ENCODE measurements at places on chromosomes 3 and 15.

- no peak for DNase-seq
These were observed 60.7 kb downstream of the FRMD4B start for GRCh38 chr3:69325151-69325550.

GRCh38 chr3:105580296-105580965 lies 213.7 kb downstream of the ALCAM start:
- DNase-seq, result no peak

DNA sequence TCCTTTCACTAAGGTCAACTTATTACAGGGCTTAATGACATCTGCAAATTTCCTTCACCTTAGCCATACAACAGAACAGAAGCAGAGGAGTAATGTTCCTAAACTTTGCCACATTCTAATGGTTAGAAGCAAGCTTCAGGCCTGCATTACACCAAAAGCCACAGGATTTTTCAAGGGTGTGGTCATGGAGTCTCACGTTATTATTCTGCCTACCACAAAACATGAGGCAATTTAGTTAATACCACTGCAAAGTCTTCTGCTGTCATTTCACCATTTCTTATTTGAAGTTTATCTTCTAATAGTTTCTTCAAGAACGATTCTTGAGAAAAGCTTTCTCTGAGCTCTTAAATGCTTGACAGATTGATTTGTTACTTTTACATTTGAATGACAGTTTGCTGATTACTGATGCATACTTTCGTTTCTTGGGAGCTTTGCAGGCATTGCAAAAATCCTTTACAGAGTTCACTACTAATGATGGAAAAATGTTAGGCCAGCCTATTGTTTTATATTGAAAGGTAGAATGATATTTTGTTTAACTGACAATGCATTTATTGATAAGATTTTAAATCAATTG lies 1257.1 kb downstream of the NSUN3 start:
- no peak for DNase-seq

DNA sequence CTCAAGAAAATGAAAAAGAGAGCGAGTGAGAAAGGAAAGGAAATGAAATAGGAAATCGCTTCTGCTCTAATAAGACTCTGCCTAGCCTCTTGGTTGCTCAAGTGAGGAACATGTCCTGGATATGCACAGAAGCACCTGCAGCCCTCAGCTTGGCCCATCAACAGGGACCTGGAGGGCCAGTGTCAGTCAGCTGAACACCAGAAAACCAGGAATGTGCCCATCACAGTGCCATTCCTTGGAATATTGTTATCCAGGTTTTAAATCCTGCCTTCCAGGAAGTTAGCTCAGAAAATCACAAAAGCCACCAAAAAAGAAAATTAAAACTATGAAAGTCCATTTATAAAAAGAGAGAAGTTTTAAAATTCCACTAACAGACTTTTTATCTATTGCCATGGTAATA lies 173.4 kb upstream of the TPM1 start:
- no peak for DNase-seq

DNA sequence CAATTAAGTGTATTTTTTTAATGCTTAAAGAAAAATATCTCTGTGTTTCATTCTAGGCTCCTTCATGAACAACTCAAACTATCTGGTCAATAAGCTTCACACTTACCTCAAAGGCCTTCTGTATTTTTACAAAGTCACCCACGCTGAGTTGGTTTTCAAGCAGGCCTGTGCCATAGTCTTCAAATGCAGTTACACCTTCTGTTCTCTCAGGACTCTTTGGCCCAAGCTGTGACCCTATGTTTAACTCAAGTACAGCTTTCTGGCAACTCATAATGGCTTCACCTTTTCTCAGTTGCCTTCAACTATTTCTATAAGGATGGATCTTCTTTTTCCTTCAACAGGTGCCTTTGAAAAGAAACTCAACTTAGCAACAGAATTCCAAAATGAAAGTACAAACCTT lies 587 bp downstream of the WDR49 start:
- DNase-seq, result no peak

DNA sequence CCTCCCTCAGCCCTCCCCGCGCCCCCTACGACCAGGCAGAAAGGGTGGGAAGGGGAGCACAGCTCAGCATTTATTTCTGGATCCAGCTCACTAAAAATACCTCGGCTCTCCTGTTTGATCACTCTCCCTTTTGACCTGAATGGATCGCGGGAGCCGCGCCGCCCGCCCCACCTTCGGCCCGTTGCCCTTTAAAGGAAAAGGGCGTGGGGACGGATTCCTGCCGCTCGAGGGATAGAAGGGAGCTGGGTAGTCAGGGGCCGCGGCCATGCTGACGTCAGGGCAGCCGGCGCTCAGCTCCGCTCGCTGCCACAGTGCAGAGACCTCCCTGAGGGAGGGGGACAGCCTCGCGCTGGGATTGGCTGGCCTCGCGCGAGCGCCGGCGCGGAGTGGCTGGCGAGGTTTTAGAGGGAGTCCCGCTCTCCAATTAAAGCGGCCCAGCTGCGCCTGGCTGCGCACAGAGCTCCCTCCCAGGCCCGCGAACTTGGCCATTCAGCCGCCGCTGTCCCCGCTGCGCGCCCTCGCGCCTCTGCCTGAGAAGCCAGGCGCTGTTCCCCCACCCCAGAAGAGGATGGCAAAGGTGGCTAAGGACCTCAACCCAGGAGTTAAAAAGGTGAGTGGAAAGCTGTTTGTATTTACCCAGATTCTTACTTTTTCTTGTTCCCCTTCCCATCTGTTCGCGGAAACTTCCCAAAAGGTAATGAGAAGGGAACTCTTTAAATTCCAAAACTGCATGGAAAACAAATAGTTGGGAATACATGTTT lies at the start of gene LMCD1:
Gene LMCD1 (plus strand): TSS at position 453 of the 761 bp plus-strand sequence. CDS start 116 bp downstream, at position 569.
- DNase-seq, result peak; percentile 64

DNA sequence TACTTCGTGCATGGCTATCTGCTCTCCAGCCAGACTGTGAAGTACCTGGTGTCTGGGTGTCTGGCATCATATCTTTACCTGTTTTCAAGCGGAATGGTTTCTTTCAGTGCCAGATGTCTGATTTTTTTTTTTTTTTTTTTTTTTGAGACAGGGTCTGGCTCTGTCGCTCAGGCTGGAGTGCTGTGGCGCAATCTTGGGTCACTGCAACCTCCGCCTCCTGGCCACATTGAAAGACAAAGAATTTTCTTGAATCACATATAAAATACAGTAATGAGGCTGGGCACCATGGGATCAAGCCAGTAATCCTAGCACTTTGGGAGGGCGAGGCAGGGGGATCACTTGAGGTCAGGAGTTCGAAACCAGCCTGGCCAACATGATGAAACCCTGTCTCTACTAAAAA lies 2.8 kb upstream of the MESP1 start:
- no peak for DNase-seq

DNA sequence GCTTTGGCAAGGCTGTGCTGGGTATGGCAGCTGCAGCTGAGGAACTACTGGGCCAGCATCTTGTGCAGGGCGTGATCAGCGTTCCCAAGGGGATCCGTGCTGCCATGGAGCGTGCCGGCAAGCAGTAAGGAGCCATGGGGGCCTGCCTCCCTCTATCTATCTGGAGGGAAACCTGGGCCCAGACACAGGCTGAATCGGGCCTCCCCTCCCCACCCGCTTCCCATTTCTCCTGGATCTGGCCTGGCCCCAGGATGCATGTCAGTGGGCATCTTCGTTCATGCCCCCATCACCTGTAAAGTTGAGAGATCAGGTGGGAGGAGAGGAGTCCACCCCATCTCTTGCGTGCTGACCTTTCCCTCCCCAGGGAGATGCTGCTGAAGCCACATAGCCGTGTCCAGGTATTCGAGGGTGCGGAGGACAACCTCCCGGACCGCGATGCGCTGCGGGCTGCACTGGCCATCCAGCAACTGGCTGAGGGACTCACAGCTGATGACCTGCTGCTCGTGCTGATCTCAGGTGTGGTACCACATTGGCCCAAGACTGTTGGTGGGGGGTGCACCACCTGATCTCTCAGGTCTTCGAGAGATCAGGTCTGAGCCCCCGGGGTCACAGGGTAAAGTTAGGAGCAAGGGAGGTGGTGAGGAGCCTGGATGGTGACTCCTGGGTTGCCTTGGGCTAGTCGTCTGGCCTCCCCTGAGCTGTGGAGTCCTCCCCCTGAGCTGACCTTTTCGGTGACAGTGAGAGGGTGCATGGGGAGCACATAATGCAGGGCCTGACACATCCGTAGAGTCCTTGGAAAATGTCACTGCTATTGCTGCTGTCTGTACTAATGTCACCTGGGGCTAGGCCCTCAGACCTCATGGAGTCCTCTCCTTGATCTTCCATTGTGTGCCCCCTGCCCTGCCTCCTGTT lies 3.2 kb downstream of the GLYCTK start:
- no peak for DNase-seq

DNA sequence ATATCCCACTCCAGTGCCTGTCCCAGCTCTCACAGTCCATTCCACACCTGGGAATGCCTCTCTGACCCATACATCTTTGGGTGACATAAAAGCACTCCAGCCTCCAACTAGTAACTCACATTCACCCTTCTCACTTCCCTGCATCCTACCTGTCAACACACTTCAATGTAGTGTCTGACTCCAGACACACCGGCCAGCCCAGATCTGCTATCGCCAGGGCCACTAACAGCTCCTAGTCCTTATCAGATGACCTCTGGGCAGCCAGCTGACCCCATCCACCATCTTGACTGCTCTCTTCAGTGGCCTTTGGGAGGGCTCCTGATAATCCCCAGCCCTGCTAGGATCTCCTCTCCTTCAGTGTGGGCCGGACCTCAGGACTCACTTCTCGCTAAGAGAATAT lies 2.9 kb upstream of the MCM2 start:
- DNase-seq, result no peak

- DNase-seq, result peak; percentile 6
These were observed 424.9 kb upstream of the ZNF385D start for GRCh38 chr3:22175947-22176346.

- no peak for DNase-seq
These were observed 120.3 kb upstream of the GOLGA8J start for GRCh38 chr15:29962407-29962806.

- DNase-seq, result no peak
These were observed 61.6 kb downstream of the GJD2 start for GRCh38 chr15:34693053-34693744.

GRCh38 chr3:33403756-33404155 lies 36.4 kb downstream of the UBP1 start:
- DNase-seq, result no peak

GRCh38 chr15:70226337-70226980 lies 128.7 kb upstream of the TLE3 start:
- no peak for DNase-seq

GRCh38 chr3:170563712-170564423 lies 22.0 kb downstream of the SLC7A14 start:
- DNase-seq, result no peak

DNA sequence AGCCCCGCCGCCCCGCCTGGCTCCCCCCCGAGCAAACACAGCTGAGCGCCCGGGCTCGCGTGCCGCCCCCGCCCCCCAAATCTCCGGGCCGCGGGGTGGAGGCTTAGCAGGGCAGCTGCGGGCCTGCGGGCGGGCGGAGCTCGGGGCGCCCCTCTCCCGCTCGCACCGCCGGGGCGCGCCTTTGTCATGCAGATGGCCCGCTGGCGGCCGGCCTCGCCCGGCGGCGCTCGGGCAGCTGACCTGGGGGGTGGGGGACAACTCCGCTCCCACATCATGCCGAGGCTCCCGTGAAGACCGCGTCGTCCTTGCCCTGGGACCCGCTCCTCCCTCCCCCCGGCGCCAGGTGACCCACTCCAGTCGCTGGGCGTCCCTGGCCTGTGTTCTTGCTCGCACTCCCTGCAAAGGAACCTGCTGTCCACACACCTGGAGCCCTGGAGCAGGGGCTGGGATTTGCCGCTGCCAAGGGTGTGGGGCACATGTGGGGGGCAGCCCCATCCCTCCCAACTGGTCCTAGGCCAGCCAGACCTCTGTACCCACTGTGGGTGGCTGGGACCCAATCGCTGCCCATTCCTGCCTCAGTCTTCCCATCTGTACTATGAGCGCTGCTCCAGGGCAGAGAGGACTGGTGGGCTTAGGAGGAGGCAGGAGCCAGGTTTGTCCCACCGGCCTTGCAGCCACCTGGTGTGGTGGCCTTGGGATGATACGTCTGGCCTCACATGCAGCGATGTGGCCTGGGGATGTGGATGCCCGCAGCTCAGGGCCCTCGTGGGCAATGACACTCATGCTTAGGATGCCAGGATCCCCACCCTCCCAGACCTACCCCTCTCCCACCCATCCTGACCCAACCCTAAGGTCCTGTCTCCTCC lies 33.5 kb downstream of the DNAJB8 start:
- no peak for DNase-seq

DNA sequence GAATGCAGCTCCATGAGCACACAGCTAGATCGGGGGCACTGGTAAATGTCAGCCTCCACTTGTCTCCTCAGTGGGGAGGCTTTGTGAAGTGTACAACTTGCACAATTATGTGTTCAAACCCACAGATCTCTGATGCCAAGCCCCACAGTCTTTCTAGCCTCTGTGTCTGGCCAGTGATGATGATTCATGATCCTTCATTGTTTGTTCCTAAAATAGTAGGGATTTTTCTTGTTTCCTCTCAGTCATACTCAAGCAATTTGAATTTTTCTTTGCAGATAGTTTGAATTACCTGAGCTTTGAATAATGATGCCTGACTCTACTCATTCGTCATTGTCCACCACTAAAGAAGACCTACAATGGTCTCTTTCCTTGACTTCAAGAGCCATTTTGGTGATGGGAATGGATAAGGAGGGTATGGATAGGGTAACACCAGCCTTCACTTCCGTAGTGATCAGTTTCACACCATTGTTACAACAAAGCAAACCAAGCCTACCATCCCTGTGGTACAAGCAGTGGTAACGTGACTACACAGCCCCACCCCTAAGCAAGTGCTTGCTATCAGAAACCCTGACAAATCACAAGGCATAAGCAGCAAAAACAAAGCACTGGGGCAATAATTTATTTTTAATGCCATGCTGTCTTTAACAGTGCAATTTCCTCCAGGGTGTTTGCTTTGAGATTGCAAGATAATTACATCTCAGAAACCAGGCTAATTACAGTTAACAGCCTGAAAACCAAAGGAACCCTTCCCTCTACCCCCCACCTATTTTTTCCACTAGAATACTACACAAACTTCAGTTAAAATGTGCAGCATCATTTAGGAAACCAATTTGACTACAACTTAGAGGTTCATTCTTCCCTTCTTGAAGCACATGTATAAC lies 114.1 kb upstream of the PPP2R3A start:
- DNase-seq, result no peak

DNA sequence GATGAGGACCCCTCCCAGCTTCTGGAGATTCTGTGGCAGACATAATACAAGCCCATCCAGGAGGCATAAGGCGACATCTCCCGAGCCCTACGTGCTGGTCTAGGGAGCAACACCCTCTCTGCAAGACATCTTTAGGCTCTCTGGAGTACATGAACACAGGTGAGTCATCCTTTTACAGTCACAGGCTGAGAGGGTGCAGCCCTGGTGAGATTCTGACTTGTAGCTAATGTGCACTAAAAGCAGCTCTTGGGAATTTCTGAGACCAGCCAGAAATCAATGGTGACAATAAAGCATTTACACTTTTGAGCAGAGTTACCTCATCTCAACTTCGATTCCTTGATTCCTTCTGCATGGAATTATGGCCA lies 131.1 kb downstream of the XXYLT1 start:
- DNase-seq, result no peak

- DNase-seq, result no peak
These were observed 56.5 kb upstream of the GOLGA6L2 start for GRCh38 chr15:23503576-23503975.

GRCh38 chr15:95470529-95470928 lies 860.0 kb upstream of the NR2F2 start:
- no peak for DNase-seq

GRCh38 chr3:190505381-190506003 lies 8.4 kb upstream of the IL1RAP start:
- no peak for DNase-seq

GRCh38 chr15:95603802-95604201 lies 726.7 kb upstream of the NR2F2 start:
- no peak for DNase-seq

GRCh38 chr15:77642793-77643430 lies 10.2 kb upstream of the LINGO1 start:
- no peak for DNase-seq
